ENCODE measurements at places on chromosomes 12 and 14. TPM values are rescaled to one million over a fixed set of nuclear protein-coding genes. Genes with fewer than 3 reads are reported as not detected.

- H3K27me3 ChIP-seq: no peaks in the 10 kb centered on the region
- no peak overlapping the region for H3K4me3 ChIP-seq
These were observed 144.8 kb downstream of the KCNA5 start for GRCh38 chr12:5188472-5188871.

DNA sequence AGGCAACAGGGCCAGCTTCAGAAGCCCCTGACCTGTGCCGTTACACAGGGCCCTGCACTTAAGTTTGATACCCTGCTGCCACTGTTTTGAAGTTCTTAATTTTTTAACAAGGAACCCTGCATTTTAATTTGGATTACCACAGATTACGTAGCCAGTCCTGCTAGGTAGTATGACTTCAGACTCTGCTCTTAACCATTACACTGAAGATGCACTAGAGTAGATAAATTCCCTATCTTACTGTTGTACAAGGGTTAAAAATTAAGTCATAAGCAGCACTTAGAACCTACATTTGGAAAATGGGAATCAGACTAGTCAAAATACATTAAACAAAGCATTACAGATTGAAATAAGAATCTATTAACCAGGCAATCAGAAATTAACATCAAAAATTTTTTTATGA is 2.3 kb downstream of the GNPNAT1 start:
- no peak overlapping the region for H3K27ac ChIP-seq
- no peak for DNase-seq
- H3K4me1 ChIP-seq: peaks cover 18% of the 10 kb centered on the region
- H3K27me3 ChIP-seq: no peaks in the 10 kb centered on the region

DNA sequence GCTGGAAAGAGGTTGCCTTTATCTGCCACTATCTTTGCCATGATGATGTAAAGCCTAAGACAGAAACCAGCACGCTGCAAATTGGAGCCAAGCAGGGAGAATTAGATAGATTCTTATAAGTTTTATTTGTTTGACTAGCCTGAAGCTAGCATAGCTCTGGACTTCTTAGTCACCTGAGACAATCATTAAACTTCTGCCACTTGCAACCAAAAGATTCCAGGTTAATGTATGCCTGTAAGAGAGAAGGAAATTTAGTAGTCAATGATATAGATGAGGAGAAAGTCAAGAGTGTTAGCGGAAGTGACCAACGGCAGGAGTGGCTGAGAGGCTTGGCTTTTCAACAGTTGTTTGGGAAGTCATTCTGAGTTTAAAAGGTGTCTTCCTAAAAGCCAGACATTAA is 1106.6 kb downstream of the VRK1 start:
- H3K4me3 ChIP-seq: no peak overlapping the region
- no peak for DNase-seq
- no peaks in the 10 kb centered on the region for H3K4me1 ChIP-seq
- H3K27ac ChIP-seq: no peak overlapping the region

Gene GPN3
- 18.4 TPM for total RNA-seq

Gene INSM2
- not detected for total RNA-seq

DNA sequence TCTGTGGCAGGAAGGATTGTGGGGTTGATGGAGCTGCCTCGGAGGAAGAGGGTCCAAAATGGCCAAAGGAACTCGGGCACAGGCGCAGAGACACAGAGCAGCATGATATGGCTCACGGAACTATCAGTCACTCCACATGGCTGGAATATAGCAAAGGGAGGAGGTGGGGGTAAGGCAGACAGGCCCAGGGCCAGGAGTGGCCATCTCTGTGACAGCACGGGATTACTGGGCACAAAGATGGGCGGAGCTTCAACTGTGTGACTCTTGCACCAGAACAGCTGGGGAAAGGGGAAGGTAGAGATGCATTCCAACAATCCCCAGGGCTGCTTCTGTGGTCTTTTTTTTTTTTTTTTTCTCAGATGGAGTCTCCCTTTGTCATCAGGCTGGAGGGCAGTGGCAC is 24.8 kb upstream of the EML1 start:
- H3K4me1 ChIP-seq: peaks cover 17% of the 10 kb centered on the region
- no peaks in the 10 kb centered on the region for H3K36me3 ChIP-seq
- no peak overlapping the region for H3K4me3 ChIP-seq
- no peak for DNase-seq

- H3K4me1 ChIP-seq: no peaks in the 10 kb centered on the region
- no peak overlapping the region for H3K4me3 ChIP-seq
- no peaks in the 10 kb centered on the region for H3K27me3 ChIP-seq
- no peaks in the 10 kb centered on the region for H3K36me3 ChIP-seq
These were observed 260.8 kb upstream of the TBX3 start for GRCh38 chr12:114944736-114945135.

Gene UNG
- total RNA-seq: 45.3 TPM

DNA sequence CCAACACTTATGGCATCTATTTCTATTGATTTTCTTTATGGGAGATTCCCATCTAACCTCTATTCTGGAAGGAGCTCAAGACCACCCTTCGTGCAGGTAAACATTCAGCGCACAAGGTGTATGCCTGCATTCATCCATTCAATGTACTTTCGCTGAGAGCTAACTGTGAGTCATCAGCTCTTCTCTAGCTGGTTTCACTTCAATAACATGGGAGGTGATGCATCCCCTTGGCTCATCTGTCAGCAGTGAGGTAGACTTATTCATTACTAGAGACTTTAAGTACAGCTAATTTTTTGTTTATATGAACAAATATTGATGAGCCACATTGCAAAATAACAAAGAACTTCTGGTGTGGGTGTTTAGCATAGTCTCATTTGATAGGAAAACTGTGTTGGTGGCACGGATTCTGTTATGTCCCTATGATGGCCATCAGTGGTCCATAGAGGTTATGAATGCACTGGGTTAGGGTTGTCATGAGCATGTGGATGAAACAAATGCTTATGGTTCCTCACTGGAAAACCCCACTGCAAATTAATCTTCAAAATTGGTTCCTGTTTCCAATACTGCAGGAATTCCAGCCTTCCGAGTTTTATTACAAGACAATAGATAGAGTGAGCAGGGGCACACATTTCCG is 1151.0 kb downstream of the BCL11B start:
- no peaks in the 10 kb centered on the region for H3K36me3 ChIP-seq
- no peak for DNase-seq
- H3K4me3 ChIP-seq: no peak overlapping the region
- H3K27ac ChIP-seq: no peak overlapping the region
- no peaks in the 10 kb centered on the region for H3K27me3 ChIP-seq

Gene KRT75
- total RNA-seq: not detected

GRCh38 chr12:89789862-89790261 is 81.2 kb upstream of the ATP2B1 start:
- H3K27ac ChIP-seq: no peak overlapping the region
- H3K4me1 ChIP-seq: no peaks in the 10 kb centered on the region
- DNase-seq: no peak
- no peaks in the 10 kb centered on the region for H3K27me3 ChIP-seq

DNA sequence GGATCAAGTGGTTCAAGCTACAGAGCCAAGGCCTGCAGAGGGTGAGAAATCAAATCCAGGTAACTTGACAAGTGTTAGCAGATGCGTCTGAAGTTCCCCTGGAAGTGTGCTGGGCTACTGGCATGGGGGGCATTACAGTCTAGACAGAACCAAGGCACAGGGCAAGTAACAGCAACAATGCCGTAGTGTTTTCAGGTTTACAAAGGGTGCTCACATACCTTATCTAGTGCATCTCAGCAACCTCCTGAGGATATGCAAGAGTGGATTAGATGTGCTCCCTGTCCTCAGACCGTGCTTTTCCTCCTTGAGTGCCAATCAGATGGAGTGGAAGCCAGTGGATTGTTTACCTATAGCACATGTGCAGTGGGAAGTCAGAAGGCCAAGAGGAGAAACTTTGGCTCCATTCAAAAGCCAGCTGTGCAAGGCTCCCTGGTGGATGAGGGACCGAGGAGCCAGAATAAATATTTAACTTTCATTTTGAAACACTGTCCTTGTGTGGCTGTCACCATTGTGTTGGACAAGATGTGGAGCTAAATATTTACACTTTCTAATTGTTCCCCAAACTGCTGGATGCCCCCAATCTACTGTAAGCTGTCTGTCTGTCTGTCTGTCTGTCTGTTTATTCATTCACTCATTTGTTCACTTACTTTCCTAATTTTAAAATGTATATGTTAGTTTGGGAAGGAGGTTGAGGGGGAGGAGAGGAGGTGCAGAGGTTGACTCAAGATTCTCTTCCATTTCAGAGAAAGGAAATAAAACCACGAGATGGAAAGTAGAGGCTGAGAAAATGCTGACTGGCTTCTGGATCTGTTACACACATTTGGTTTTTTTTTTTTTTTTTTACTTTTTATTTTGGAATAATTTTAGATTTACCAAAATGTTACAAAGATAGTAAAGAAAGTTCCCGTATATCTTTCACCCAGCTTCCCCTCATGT is 184.0 kb upstream of the PARP11 start:
- no peak overlapping the region for H3K4me3 ChIP-seq
- no peak overlapping the region for H3K27ac ChIP-seq
- H3K4me1 ChIP-seq: no peaks in the 10 kb centered on the region
- DNase-seq: no peak
- H3K27me3 ChIP-seq: no peaks in the 10 kb centered on the region

GRCh38 chr14:23694085-23694948 is 58.2 kb downstream of the DHRS2 start:
- peaks cover 2% of the 10 kb centered on the region for H3K27me3 ChIP-seq
- H3K36me3 ChIP-seq: no peaks in the 10 kb centered on the region
- DNase-seq: no peak
- H3K4me3 ChIP-seq: no peak overlapping the region
- H3K4me1 ChIP-seq: no peaks in the 10 kb centered on the region
- no peak overlapping the region for H3K27ac ChIP-seq

Gene BATF
- 0.71 TPM for total RNA-seq

DNA sequence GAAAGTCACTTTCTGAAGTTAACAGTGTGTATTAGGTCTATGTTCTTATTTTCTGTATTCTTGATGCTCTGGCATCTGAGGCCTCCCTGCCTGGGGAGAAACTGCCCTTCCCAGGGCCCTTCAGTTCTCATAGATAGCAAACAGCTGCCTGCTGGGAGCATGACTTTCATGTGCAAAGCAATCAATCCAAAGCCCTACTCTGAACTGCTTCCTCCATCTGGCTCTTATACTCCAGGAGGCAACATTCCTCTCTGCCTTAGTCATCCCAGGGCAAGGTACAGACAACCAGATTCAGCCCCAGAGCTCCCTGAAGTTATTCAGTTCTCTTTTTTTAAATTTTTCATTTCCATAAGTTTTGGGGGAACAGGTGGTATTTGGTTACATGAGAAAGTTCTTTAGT is 41.7 kb upstream of the RIN3 start:
- no peak overlapping the region for H3K4me3 ChIP-seq
- no peaks in the 10 kb centered on the region for H3K36me3 ChIP-seq
- no peak overlapping the region for H3K27ac ChIP-seq

Gene USP44
- 0.07 TPM for total RNA-seq

DNA sequence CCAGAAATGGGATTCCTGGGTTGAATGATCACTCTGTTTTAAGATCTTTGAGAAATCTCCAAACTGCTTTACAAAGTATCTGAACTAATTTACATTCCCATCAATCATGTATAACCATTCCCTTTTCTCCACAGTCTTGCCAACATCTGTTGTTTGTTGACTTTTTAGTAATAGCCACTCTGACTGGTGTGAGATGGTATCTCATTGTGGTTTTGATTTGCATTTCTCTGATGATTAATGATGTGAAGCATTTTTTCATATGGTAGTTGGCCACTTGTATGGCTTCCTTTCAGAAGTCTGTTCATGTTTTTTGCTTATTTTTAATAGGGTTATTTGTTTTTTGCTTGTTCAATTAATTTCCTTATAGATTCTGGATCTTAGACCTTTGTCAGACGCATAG is 211.8 kb upstream of the AVPR1A start:
- H3K36me3 ChIP-seq: no peaks in the 10 kb centered on the region
- H3K4me3 ChIP-seq: no peak overlapping the region
- no peak for DNase-seq
- no peak overlapping the region for H3K27ac ChIP-seq
- H3K27me3 ChIP-seq: no peaks in the 10 kb centered on the region

- H3K4me1 ChIP-seq: no peaks in the 10 kb centered on the region
- no peaks in the 10 kb centered on the region for H3K36me3 ChIP-seq
- H3K4me3 ChIP-seq: no peak overlapping the region
These were observed 465.4 kb downstream of the NPAS3 start for GRCh38 chr14:33404054-33404453.

Data from gastrocnemius medialis (tissue), 4 donors.